ENCODE measurements at places on chromosomes 5 and 9.

DNA sequence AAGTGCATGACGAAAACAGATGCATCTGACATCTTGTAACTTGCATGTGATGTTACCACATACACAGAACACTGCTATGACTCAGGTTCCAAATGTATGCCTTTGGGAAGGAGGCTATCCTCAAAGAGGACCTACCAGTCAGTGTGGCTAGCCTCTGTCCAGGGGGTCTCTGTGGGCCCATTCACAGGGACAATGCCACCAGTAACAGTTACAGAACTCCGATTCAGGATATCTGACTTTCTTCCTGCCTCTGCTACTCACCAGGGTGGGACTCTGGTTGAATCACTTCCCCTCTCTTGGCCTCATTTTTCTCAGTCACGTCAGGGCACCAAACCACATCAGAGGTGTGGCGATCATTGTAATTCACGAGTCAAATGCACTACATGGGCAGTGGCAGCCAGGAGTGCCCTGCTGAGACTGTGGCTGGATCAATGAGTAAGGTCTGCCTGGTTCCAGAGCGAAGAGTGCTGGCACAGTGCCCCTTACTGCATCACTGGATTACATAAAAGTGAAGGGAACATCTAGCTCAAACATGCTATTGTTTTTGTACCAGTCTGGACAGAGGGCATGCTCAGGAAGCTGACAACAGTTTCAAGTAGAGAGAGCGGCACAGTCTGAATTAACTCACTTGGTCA lies 13.2 kb downstream of the ATOX1 start:
- peak; percentile 73 for DNase-seq

- DNase-seq, result no peak
Observed at GRCh38 chr9:571741-572140, 269.8 kb upstream of the DMRT1 start.

DNA sequence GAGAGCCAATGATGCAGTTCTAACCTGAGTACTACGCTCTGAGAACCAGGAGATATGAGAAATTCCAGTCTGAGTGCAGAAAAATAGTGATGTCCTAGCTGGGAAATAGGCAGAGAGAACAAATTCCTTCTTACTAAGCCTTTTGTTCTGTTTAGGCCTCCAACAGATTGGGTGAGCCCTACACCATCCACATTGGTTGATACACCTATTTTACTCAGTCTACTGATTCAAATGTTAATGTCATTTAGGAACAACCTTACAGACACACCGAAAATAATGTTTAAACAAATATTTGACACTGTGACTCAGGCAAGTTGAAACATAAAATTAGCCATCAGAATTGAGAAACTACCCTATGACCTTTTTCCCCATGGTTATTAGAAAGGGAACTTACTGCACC lies 333.9 kb upstream of the IZUMO3 start:
- no peak for DNase-seq

- peak; percentile 93 for DNase-seq
Observed at GRCh38 chr9:19184144-19184917, 46.2 kb upstream of the DENND4C start.

- no peak for DNase-seq
Observed at GRCh38 chr9:38718148-38718547, 1.8 kb downstream of the FAM240B start.

DNA sequence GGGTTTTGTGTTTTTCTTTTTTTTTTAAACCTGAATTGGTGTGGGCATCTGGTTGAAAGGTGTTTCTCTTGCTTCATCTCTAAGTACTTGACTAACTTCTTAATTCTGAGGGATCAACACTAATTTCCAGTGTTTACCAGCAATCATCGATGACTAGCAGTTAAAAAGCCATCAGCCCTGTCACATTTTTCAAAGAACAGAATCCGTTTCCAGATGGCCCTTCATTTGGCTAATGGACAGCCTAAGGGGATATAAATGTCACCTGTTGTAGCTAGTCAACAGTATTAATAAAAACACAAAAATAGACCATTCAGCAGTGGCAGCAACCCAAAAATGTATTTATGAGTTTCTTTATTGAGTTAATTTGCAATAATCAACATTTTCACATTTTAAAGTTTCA lies 1076.5 kb downstream of the MAT2B start:
- no peak for DNase-seq

DNA sequence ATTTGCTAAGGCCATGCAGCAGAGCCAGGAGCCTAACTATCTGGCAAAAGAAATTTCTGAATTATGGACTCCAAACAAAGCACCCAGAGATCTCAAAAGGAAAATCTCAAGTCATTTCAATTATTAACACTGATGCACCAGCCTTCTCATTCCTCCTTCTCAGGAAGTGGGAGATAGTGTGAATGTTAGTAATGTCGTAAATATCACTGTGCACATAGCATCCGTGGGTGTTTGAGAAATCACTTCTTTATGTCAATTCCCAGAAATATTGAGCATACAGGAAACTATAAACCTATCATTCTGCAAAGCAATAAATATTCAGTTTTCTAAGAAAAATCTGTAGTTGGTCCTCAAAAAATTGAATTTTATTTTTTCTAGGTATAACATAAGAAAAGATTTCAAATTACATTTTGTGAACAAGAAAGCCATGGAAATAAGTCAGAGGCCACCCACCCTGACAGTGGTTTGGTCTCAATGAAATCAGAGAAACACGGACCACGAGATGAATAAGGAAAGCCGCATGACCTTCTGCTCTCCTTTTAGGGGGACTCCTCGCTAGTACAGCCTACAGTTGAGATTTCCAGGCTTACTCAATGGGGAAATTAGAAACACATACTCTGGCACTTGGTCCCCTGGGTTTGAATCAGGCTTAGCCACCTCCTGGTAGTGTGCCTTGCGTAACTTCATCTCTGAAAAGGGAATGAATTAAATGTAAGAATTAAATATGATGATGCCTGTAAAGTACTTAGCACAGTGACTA lies 120.6 kb downstream of the DIRAS2 start:
- peak; percentile 3 for DNase-seq

DNA sequence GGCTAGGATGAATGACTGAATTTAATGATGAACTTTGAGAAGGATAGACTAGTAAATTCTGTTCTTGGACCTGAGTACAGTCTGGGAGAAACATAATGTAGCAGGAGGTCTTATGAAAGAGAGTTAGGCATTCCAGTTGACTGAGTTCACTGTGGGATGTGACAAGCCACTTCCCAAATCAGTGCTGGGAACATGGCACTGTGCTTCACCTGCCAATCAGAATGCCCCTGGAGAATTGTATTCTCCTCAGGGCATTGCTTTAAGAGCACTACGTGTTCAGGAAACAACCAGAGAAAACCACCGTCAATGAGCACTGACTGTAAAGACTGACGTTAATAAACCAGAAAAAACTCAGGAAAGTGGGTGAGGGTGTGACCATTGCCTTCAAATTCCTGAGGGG lies 1.2 kb downstream of the CCDC107 start:
- DNase-seq, result no peak

DNA sequence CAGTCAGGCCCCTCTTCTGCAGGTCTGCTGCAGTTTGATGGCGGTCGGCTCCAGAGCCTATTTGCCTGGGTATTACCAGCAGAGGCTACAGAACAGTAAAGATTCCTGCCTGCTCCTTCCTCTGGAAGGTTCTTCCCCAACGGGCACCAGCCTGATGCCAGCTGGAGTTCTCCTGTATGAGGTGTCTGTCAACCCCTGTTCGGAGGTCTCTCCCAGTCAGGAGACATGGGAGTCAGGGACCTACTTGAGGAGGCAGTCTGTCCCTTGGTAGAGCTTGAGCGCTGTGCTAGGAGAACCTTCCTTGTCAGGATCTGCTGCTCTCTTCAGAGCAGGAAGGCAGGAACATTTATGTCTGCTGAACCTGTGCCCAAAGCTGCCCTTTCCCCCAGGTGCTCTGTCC lies 138.4 kb upstream of the IQGAP2 start:
- no peak for DNase-seq

GRCh38 chr5:35752012-35752411 lies 104.7 kb upstream of the IL7R start:
- DNase-seq, result no peak

- DNase-seq, result peak; percentile 49
Observed at GRCh38 chr5:131264451-131265099, 722 bp downstream of the CDC42SE2 start.

GRCh38 chr5:131593921-131594320 lies 41.1 kb downstream of the RAPGEF6 start:
- no peak for DNase-seq
